Effector memory CD8-positive, alpha-beta T cell (primary cell): ENCODE measurements at places on chromosomes 7 and 10.

GRCh38 chr7:100446040-100446439, 9.7 kb upstream of the PPP1R35 start:
- peaks cover 10% of the 10 kb centered on the region for H3K36me3 ChIP-seq
- no peaks in the 10 kb centered on the region for H3K27me3 ChIP-seq
- H3K27ac ChIP-seq = no peak overlapping the region
- H3K4me3 ChIP-seq = no peak overlapping the region
- DNase-seq = no peak

DNA sequence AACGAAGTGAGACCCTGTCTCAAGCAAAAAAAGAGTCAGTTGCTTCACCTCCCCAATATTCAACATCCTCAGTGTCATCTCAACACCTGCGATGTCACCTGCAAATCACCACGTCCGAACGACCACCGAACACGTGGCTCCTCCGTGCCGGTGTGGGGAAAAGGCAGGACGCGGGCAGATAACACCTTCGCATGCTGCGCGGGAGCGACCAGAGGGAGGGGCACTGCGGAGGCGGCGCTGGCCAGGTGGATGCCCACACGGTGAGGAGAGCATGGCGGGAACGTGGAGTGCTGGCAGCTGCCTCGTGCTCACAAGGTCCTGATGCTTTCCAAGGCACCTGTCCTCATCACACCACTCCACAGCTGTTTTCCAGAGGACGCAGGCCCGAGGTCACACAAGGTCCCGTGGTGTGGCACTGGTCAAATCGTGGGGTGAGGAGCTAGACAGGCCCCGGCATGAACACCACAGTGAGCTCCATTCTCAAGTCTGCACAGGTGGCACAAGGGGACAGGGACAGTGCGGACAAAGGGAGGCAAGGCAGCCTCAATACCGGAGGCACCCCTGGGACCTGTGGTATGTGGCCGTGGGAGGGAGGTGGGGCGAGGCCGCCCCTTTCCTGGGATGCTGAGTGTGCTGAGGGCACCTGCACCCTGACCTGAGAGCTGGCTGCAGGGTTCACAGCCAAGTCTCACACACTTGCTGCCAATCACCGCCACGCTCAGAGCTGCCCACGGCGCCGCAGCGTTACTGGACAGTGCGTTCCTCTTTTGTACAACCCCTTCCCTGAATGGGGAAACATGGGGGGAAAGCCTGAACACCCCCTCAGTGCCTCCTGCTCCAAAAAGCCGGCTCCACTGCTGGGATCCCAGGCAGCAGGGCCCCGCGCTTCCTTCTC, 13.0 kb downstream of the TUBGCP2 start:
- H3K27ac ChIP-seq = no peak overlapping the region
- peaks cover 3% of the 10 kb centered on the region for H3K4me1 ChIP-seq

- H3K27me3 ChIP-seq = no peaks in the 10 kb centered on the region
- DNase-seq = no peak
- no peaks in the 10 kb centered on the region for H3K4me1 ChIP-seq
- H3K36me3 ChIP-seq = no peaks in the 10 kb centered on the region
- no peak overlapping the region for H3K27ac ChIP-seq
- H3K4me3 ChIP-seq = no peak overlapping the region
These were observed 114.7 kb downstream of the MYO3A start for GRCh38 chr10:26048756-26049155.

- H3K4me3 ChIP-seq = no peak overlapping the region
- H3K4me1 ChIP-seq = no peaks in the 10 kb centered on the region
- H3K27me3 ChIP-seq = peaks cover 29% of the 10 kb centered on the region
These were observed 216.3 kb downstream of the TEX36 start for GRCh38 chr10:125466685-125467084.

DNA sequence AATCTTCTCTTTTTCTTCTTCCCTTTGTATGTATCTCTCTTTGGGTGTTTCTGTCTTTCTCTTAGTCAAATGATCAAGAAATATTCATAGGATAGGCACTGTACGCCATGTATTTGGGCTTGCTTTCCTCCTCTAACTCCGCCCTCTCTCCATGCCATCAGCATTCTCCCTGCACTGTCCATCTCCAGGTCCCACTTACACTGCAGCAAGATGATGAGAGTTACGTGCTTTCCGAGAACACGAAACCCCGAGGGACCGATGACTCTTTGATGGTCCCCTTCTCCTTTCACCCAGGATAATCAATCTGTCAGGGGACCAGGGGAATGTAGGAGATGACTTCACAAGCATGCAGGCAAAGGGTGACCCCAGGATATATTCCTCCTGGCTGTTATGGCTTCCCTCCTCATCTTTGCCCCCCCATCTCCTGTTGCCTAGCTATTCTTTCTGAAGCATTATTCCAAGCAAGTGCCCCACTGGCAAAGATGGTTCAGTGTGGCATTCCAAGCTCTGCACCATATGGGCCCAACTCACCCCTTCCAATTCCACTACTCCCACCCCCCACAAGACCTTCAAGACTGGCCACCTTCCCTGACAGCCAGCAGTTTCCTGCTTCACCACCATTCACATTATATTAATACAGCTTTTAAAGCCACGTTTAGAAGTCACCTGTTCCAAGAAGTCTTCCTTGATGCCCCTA, 40.0 kb downstream of the HIF1AN start:
- no peaks in the 10 kb centered on the region for H3K27me3 ChIP-seq
- H3K4me3 ChIP-seq = no peak overlapping the region
- DNase-seq = no peak
- H3K4me1 ChIP-seq = no peaks in the 10 kb centered on the region
